ENCODE measurements at places on chromosomes 7 and 10.

- DNase-seq: no peak
These were observed 373.7 kb downstream of the PHTF2 start for GRCh38 chr7:78172267-78172757.

GRCh38 chr10:102106998-102107397, 13.2 kb downstream of the LDB1 start:
- DNase-seq: no peak

- DNase-seq: no peak
These were observed 383.3 kb downstream of the IPMK start for GRCh38 chr10:57884407-57884806.

GRCh38 chr7:8236780-8237407, 25.1 kb downstream of the ICA1 start:
- no peak for DNase-seq

- no peak for DNase-seq
These were observed 20.6 kb downstream of the KLHDC10 start for GRCh38 chr7:130090745-130091532.

DNA sequence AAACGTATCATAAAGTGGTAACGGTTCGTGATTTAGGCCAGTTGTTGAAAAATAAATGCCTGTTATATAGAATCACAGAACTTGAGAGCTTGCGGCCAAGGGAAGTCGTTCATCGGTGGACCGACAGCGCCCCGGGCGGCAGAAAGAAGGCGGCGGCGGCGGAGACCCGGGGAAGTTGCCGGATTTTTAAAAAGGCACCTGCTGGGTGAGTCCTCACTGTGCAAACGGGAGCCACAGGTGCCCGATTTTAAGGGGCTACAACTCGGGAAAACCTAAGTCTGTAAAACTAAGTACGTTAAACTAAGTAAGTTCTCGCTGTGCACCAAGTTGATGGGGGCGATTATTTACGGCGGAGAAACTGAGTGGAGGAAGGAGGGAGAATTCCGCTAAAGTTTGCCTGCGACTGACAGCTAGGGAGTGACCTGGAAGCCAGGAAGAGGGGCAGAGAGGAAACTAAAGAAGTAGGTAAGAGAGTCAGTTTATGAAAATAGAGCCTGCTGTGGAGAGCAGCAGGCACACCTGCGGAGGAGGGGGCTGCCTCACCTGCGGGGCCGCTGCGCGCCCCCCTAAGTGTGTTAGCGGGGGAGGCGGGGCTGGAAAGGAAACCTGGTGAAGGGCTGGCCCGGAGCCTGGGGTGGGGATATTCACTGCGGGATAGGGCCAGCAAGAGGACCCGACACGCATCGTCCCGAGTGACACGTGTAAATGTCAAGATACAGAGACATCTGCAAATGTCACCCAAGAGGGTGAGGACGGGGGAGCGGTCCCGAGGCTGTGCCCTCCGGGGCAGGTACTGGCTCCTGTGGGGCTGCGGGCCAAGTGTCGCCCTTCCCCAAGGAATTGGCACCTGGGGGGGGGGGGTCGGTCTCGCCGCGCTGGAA, 996 bp downstream of the ADAM12 start:
- peak; percentile 27 for DNase-seq
